ENCODE measurements at places on chromosomes 1 and 21. TPM values are rescaled to one million over a fixed set of nuclear protein-coding genes. Genes with fewer than 3 reads are reported as not detected.

GRCh38 chr21:28333578-28334075, 659.0 kb downstream of the LTN1 start:
- no peak for DNase-seq

DNA sequence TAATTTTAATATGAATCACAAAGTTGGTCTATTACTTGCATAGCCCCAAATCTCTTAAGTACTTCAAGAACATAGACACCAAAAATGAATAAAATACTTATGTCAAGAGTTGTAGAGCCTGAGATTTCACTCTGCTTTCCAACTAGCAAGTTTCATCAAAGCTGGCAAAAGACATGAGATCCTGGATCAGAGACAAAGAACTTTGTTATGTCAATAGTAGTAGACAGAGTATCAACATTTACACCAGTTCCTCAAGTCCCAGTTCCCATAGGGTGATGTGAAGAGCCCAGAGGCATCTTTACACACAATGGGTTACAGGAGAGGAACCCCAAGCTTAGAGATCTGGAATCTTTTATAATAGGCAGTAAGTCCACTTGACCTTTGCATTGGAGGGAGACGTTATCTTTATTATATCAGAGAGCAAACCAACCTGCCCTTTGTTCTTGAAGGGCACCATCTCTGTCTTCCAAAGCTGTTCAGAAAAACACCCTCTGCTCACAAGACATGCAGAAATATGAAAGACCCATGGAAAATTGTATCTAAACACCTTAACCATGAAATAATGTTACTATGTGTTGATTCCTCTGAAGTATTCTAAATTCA, 174.4 kb upstream of the GALNT2 start:
- no peak for DNase-seq

GRCh38 chr1:91799159-91799558, 86.8 kb downstream of the TGFBR3 start:
- no peak for DNase-seq

- no peak for DNase-seq
These were observed 157.2 kb downstream of the TGFB2 start for GRCh38 chr1:218502383-218502782.

GRCh38 chr1:25747046-25747719, 52.8 kb upstream of the SELENON start:
- no peak for DNase-seq

DNA sequence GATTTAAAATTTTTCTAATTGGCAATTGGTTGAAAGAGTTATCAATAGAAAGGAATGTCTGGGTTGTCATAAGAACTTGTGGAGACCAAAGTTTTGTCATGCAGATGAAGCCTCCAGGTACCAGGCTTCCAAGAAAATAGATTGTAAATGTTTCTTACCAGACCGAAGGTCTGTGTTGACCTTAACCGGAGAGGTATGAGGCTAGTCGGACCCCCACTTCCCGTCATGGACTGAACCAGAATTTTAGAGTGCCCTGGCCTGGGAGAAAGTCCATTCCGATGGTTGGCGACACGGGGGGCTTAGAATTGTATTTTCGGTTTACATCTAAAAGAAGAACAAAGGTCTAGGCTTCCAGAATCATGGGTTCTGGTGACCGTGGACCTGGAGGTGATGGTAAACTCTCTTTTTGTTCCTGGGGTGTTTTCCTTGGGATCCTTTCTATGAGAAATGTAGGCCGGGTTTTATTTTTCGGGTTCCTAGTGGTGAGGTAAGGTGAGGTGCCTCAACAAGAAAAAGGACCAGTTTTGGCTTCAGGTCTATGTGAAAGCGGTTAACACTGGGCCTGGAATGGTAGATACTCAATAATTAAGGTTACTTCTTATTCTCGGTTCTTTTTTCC, 405 bp upstream of the UHMK1 start:
- no peak for DNase-seq

GRCh38 chr1:25484096-25484495, 53.4 kb downstream of the MACO1 start:
- no peak for DNase-seq

- no peak for DNase-seq
These were observed 37.5 kb downstream of the ZNF281 start for GRCh38 chr1:200372095-200372884.

DNA sequence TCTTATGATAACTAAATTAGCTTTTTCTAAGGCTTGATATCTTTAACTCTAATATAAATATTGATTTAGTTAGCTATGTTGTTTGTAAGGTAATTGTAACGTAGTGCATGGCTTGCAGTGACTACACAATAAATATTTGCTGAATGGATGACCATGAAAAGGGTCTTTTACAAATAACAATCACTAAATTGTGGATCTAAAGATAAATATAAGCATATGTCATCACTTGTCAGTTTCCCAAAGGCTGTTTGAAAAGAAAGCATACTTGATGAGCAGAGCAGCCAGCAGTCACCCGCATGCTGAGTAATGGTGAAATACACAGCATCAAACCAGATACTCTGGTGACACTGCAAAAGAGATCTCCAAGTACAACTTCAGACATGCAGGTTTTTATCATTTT, 92.5 kb upstream of the FMN2 start:
- no peak for DNase-seq

DNA sequence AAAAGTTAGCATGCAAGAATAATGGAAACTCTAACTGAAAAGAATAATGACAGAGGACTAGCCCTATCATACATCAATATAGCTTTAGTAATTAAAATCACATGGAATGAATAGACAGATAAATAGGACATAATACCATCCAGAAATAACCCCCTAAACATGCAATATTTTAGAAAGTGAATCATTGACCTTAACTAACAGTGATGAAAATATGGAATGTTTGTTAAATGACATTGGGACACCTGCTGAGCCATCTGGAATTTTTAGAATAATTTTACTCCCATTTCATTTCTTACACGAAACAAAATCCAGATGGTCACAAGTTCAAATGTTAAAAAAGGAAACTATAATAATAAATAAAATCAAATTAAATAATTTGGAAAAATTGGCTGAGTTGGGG, 53.1 kb upstream of the FMO3 start:
- DNase-seq, result no peak

GRCh38 chr1:34792424-34792823, 375 bp upstream of the GJA4 start:
- no peak for DNase-seq

- DNase-seq, result no peak
These were observed 12.7 kb upstream of the PARS2 start for GRCh38 chr1:54777011-54777410.

- no peak for DNase-seq
These were observed 3.9 kb downstream of the PLA2G2D start for GRCh38 chr1:20115479-20115878.

GRCh38 chr1:218517459-218517858, 172.3 kb downstream of the TGFB2 start:
- no peak for DNase-seq

GRCh38 chr1:50505427-50505826, 82.2 kb upstream of the DMRTA2 start:
- DNase-seq, result no peak

DNA sequence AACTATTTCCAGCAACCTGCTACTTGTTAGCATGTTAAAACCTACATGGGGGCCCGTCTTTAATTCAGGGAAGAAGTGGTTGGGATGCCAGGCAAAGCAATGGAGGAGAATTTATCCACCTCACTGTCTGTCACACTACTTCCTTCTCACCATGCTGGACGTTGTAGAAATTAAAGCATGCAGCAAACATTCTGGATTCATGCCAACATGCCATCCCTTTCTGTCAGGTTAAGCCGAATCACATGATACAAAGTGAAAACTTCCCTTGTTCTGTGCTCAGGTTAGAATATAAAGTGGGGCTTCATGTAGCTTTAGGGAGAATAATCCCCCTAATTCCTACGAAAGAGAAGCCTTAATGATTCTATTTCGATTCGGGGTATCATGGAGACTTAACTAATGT, 95.5 kb downstream of the ERG start:
- no peak for DNase-seq

DNA sequence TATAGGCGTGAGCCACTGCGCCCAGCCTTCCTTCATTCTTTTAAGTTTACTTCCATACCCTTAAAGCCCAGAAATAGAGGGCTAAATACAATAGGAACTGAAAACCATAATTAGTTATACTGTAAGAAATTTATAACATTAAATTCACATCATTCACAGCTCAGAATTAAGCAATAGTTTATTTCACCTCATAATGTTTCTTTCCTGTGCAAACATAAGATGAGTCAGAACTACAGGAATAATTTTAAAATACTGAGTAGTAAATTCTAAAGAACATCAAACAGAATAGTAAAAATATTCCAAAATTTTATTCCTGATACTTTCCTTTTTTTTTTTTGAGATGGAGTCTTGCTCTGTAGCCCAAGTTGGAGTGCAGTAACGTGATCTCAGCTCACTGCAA, 24.1 kb downstream of the POGZ start:
- no peak for DNase-seq

DNA sequence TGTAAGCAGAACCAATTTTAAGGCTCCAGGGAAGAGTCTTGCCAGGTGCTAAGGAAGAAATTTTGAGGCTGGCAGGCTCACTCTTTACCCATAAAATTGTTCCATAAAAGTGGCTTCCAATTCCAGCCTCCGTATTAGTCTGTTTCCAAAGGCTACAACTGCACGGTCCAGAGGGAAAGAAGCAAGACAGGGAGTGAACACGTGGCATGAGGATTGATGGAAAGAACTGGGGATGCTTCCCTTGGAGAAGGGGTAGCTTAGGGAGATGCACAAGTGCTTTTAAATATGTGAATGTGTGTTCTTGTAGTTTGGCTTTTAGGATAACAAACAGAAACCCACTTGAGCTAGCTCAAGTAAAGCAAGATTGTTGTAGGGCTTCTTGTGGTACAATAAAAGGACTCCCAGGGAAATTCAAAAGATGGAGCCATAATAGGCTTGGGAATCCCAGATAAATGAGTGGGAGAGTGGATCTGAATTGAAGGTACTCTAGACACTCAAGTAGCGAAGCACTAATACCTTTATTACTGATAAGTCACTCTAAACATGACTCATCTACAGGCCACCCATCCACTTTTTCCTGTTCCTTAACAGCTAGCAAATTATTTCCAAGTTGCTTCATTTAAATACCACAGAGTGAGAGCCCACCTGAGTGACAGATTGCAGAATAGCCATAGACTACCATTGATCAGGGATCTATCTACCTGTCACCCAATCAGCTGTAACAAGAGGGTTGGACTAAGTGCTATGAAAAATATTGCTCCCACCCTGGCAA, 34.8 kb upstream of the NPL start:
- no peak for DNase-seq

DNA sequence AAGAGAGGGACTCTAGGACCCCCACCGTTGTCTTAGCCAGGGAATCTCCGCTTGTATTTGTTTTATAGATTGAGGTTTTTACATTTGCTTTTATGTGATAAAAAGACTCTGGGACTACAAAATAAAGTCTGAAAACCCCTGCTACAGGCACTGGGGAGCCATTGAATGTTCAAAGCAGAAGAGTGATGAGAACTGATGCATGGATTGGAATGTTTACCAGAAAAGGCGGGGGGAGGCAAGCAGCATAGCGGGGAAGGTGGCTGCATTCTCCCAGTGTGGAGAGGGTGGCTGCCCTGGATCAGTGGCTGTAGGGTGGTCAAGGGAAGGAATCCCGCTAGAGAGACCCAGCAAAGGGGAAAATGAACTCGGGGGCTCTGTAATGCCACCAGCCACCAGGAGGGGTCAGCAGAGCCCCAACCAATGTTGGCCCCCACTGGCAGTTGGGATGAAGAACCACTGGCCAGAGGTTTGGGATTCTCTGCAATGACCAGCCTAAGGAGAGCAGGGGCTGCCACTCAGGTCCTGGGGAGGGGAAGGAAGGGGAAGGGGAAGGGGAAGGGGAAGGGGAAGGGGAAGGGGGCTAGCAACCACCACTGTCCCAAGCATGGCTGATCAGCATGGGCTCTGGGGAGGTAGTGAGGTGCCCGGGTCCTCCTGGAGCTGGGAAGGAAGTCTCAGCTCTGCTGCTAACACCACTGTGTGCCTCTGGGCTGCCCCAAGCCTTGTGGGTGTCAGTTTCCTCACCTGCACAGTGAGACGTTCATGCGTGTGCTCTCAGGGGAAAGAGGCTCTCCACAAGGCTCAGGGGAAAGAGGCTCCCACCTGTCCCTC, 19.2 kb upstream of the PEF1 start:
- DNase-seq, result peak; percentile 60

DNA sequence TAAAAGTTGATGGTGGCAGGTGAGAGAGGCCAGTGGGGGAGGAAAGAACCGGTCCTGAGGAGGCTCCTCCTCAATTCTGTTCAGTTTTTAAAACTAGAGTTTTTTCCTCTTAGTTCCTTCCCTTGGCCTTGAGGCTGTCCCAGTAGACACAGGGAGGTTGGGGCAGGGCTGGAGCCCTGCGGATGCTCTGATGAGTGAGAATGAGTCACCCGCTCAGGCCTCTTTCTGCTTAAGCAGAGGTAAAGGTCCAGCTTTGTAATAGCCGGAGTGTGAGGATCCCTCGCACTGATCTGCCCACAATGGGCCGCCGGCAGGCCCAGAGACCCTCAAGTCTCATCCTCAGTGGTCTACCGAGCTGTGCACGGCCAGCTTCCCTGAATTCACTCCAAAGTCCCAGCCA, 49.6 kb upstream of the IRF2BP2 start:
- DNase-seq, result no peak

TNFRSF4 gene
- total RNA-seq, result 3.0 TPM

SMG7 gene
- total RNA-seq, result 58.9 TPM

MXRA8 gene
- 39.3 TPM for total RNA-seq

MX1 gene
- total RNA-seq, result 211 TPM

TMEM240 gene
- 3.9 TPM for total RNA-seq

AMPD1 gene
- total RNA-seq, result 0.21 TPM

MCL1 gene
- total RNA-seq, result 387 TPM

VAV3 gene
- total RNA-seq, result 11.3 TPM
